ENCODE measurements at places on chromosomes 7 and 10. TPM values are rescaled to one million over a fixed set of nuclear protein-coding genes. Genes with fewer than 3 reads are reported as not detected.
A peak's percentile ranks its signal among the peaks of the same experiment; 100 is the strongest.

Gene KCNH2
- total RNA-seq, result 0.80 TPM

- DNase-seq, result peak; percentile 10
These were observed 98.0 kb downstream of the KCND2 start for GRCh38 chr7:120370954-120371353.

- peak; percentile 48 for DNase-seq
These were observed 107.2 kb upstream of the TRIM24 start for GRCh38 chr7:138352570-138353461.

GRCh38 chr10:22724773-22725172, 10.4 kb upstream of the PIP4K2A start:
- no peak for DNase-seq

Gene LIPK
- total RNA-seq, result not detected

- DNase-seq, result no peak
These were observed 99.1 kb upstream of the LANCL2 start for GRCh38 chr7:55265836-55266642.

Gene ZNF92
- 17.9 TPM for total RNA-seq

DNA sequence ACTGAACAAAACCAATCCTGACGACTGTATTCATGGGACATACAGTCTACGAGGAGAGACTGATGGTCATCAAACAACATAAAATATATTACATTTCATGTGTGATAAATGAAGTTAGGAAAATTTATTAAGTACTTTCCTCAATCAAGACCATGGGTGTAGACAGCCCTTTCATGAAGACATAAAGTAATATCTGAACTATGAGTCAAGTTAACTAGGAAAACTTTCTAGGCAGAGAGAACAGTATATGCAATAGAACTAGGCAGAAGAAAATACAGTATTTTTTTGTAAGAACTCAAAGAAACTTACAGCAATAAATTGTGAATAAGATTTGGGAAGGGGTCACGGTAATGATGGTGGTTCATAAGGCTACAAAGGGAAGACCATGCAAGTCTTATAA, 112.8 kb downstream of the JMJD1C start:
- no peak for DNase-seq

Gene EN2
- total RNA-seq, result 1.4 TPM

Gene ADCYAP1R1
- 0.17 TPM for total RNA-seq

GRCh38 chr10:71276873-71277272, 42.2 kb upstream of the SLC29A3 start:
- no peak for DNase-seq

Gene GRID1
- not detected for total RNA-seq

DNA sequence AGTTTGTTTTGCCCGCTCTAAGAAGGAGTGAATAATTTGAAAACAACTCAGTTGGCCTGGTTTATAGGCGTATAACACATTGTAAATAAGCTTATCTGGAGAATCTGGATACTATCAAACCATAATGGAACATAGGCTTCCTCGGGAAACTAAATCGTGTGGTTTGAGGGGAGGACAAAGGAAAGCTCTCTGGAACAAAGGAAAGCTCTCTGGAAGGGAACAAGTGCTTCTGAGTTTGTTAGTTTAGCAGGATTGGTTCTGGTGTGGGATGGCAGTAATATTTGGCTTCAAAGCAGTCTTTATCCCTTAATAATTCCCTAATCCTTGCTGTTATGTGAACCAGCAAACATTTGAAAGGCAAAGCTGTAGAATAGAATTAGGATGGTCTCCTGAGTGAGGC, 15.0 kb upstream of the SLK start:
- DNase-seq, result no peak

- DNase-seq, result no peak
These were observed 50.9 kb upstream of the PAPSS2 start for GRCh38 chr10:87608756-87609155.

Gene CLDN3
- total RNA-seq, result 0.11 TPM

DNA sequence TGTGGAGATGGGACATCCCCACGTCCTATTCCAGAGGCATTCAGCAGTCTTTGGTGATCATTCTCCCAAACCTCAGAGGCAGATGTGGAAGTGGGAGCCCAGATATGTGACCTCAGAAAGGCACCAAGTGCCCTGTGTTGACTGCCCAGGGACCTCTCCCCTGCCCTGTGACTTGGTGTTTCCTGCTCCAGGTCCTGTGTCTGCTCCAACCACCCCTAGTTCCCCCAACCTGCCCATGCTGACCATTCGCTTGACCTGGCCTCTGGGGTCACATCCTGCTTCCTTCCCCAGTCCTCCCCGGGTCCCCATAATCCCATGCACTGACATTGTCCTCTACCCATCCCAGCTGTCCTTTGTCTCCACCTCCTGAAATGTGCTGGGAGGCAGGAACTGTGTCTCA, 7.6 kb downstream of the CYP26A1 start:
- no peak for DNase-seq

DNA sequence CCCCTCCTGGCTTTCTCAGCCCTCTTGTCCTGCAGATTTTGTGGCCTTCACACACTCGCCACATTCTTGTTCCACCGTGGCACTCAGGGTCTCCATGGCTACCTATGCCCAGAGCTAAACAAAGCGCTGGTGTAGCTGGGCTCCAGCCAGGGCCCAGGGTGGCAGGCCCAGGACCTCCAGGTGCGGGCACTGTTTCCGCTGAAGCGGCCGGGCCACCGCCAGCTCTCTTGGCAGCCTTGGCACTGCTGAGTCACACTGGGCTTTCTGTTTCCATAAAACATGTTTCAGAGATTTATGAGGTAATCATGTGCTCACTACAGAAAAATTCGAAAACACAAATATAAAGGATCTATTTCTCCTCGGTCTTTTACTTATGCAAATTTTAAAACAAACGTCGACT, 51.3 kb downstream of the AOC1 start:
- DNase-seq, result peak; percentile 91

Gene TMEM225B
- total RNA-seq, result not detected

DNA sequence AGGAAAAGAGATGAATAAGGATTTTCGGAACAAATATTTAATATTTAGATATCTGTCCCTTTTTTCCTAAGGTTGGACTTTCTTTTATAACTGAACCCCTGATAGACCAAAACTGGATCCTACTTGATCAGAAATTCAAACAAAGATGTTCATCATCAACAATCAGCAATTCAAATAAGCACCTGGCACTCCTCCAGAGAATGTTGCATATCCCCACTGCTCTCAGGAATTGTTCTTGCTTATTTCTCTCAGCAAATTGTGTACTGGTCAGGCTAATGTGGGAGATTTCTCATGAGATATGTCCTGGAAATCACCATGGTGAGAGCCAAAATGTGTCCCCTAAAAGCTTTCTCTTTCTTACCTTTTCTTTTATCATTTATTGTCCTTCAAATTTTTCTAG, 40.3 kb upstream of the LHFPL3 start:
- DNase-seq, result no peak

DNA sequence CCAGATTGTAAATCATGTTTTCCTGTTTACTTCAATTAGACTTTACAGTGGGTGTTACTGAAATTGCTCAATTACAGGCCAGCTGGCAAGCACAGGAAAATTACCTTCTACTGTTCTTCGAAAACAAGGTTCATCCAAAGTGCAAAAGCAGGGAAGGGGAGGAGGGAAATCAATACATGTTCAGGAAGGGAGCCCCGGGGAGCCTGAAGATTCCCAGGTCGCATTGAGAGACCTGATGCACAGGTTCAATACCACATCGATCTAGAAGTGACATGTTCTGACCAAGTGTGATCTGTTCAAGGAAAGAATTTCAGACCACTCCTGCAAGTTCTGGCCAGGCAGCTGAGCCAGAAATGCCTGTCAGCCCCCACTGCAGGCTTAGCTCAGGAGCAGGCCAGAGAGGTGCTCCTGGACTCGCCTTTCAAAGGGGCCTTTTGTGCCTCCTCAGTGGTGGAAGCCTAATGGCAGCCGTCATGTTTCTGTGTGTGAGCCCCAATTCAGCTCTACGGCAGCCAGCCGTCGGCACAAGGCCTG, 35.9 kb downstream of the FAM53B start:
- DNase-seq, result no peak

DNA sequence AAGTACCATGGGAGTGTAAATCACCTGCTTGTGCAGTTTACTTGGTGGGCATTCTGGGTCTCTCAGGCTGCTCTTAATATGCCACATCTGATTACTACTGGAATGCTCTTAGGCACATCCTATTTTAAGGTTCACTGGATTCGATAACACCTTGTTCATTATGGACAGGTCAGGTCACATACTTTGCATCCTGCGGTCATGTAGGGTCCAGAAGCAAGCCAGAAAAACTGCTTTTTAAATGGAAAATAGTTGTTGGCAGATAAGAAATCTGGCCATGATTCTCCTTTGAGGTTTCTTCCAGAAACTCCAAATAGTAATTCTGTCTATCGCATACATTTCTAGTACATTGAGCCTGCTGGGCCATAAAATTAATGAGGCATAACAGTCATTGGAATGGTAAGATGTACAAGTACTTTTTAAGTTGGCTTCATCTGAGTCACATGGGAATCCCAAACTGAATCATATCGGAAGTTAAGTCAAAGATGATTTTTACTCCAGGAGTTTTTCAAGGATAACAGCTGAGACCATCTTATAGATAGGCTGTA, 371.9 kb downstream of the LRRTM3 start:
- DNase-seq, result no peak

DNA sequence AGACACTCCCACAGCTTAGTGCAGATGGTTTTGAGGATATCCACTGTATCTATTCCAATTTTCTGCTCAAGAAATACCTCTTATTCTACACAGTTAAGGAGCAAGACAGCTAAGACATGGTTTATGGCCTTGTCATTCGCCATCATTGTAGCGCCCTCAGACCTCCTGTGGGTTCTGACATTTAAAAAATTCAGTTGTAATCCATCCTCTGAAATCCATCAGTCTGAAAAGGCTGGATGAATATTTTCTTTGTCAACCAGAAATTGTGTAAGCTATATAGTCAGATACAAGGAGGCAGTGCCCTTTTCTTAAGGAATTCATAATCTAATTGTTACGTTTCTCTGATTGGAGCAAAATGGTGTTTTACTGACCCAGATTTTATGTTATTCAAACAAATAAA, 353.6 kb downstream of the GALNT17 start:
- no peak for DNase-seq

DNA sequence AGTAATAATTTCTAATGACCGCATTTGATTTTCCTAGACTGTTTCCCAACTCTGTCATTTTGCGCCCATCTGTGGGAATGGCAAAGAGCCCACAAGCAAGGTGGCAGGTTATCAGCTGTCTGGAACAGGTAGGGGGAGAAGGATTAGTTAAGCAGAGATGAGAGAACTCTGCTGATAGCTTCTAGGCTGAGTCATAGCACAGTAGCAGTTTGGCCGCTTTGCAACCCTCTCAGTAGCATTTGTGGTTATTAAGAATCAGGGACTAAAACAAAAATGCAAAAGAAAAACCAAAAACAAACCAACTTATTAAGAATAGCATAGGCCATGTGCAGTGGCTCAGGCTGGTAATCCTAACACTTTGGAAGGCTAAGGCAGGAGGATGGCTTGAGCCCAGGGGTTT, 602.7 kb upstream of the SORCS1 start:
- DNase-seq, result no peak

DNA sequence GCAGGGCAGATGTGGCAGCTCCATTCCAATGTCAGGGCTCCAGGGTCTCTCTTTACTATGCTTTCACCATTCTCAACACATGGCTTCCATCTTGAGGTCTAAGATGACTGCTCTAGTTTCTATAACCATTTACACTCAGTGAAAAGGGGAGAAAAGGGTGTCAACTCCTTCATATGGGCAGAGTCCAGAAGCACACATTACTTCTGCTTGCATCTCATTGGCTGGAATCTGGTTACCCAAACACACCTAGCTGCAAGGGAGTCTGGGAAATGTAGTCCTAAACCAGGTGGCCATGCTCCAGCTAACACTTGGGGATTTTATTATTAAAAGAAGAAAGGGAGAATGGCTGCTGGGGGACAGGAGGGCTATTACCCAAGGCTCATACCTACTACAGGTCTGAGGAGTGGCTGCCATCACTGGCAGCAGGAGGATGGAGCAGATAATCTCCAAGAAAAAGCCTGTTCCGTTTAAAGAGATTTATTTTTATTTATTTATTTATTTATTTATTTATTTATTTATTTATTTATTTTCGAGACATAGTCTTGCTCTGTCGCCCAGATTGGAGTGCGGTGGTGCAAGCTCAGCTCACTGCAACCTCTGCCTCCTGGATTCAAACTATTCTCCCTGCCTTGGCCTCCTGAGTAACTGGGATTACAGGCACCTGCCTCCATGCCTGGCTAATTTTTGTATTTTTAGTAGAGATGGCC, 29.1 kb upstream of the LBX1 start:
- DNase-seq, result peak; percentile 49

- peak; percentile 54 for DNase-seq
These were observed 54.4 kb downstream of the STK17A start for GRCh38 chr7:43637114-43637806.

Gene CARD11
- total RNA-seq, result 4.5 TPM

GRCh38 chr7:35729061-35729783, 34.3 kb upstream of the HERPUD2 start:
- DNase-seq, result no peak

DNA sequence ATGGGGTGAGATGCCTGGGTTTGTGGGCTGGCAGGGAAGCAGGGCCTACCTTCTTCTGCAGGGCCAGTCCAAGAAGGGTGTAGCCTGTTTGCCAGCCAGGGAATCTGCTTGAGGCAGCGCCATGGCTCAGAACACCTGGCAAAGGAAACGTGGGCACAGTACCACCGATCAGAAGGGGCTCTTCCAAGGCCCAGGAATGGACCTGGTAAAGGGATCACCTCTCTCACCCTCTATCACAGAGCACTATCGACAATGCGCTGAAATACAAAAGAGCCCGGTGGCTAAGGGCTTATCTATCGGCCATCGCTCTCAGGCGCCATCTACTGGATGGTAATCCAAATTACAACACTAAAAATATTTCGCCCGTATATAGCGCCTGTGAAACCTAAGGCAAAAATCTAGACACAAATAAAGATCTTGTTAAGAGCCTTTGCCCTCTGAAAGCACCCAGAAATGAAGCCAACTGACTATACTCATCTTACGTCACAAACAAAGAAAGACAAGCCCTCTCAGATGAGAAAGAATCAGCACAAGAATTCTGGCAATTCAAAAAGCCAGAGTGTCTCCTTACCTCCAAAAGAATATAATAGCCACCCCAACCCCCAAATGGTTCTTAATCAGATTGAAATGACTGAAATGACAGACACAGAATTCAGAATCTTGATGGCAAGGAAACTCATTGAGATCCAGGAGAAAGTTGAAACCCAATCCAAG, 217.8 kb upstream of the HPS1 start:
- DNase-seq, result peak; percentile 36

- DNase-seq, result peak; percentile 78
These were observed 208.7 kb upstream of the ZNF32 start for GRCh38 chr10:43857206-43857930.

GRCh38 chr10:21068026-21068656, 171.0 kb upstream of the NEBL start:
- DNase-seq, result no peak

DNA sequence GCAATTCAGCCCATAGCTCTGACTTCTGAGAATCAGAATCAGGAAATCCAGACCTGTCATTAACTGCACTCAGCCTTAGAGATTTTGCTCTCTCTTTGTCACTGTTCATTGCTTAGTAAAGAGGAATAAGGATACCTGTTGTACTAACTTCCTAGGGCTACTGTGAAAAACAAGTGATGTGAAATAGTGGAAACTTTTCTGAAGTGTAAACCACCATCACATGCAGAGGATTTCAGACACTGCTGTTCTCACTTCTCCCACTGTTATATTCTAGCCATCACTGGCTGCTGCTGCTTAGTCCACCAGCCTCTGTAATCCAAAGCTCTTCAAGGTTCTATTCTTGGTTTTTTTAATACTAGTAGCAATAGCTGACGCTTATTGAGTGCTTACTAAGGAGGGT, 129.6 kb upstream of the CCDC6 start:
- no peak for DNase-seq

Gene TUBB8
- not detected for total RNA-seq
